GM13976 (cell line): ENCODE measurements at places on chromosomes 1 and 21.

DNA sequence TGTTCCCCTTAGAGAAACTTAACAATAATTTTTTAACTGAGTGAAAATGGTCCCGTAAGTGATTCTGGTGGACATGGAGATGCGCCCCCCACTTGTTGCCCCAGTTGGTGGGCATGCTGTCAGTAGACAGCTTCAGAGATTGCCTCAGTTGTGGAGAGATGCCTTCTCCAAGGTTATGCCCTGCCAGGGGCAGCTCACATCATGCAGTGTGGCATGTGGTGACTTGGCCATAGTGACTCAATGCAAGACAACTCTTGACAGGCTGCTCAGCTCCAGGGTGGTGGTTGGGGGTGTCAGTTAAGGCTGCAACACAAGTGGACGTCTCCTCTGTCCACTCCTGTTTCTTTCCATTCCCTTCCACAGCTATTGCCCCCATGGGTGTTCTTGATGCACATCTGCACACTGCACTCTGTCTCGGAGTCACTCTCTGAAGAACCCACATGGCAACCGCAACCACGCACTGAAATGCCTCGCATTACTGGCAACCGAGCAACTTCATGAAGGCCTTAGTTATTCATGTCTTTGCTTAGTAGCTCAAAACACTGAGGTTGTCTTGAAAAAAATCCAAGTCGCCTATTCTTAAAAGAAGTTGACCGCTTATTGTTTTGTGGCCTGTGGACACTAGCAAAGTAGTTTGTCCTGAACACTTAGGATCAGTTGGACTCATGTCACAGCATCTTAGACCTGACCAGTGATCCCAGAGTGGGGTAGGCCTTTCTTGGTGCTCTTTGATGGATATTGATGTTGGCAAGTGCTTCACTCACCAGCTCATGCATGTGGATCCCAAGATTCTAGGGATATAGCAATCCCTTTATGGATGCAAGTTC, 54.8 kb upstream of the USP1 start:
- no peak for DNase-seq

DNA sequence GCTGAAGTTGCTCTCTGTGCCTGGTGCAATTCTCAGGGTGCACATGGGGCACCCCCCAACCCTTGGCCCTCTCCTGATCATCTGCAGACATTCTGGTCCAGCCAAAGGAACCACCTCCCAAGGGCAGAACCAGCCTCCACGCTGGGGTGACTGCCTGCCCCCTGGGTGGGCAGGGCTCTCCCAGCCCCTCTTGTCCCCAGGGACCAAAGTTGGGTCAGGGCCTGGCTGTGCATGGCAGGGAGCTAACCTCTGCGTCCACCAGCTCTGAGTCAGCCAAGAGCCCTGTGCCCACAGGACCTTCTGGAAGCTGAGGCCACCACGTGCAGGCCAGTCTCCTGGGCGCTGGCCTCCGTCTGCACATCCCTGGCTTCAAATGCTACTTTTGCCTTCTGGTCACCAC, 101.9 kb downstream of the SIK1 start:
- DNase-seq: no peak

DNA sequence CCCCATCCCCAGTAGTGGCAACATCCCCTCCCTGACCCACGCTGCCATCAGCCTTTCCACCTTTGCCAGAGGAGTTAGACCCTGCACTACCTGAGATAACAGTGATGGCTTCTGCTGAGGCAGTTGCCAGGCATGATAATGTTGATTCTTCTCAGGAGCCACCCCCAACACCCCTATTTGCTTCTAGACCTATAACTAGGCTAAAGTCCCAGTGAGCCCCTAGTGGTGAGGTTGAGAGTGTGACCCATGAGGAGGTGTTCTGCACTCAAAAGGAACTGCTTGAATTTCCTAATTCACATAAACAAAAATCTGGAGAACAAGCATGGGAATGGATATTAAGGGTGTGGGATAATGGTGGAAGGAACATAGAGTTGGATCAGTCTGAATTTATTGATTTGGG, 159.6 kb upstream of the COL11A1 start:
- no peak for DNase-seq

- DNase-seq: no peak
Observed at GRCh38 chr1:25954282-25954938, 43.5 kb downstream of the PAFAH2 start.

GRCh38 chr1:192903142-192903541, 94.3 kb downstream of the RGS2 start:
- no peak for DNase-seq

DNA sequence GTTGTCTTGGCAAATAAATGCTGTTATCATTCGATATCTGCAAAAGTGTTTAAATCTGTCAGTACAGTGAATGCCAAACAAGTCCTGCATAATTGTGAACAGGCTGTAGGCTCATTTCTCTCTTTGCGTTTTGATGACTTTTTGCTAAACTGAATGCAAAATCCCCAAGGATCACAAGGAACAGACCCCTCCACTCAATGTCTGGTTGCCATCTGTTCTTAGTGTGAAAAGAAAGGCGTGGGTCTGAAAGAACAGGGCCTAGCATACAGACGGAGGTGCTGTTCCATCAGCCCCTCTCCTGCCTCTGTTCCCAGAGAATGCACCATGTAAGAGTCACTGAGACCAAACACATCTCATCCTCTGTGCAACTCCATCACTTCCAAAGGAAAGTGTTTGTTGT, 40.4 kb downstream of the EIF2B3 start:
- DNase-seq: no peak

GRCh38 chr1:160797271-160797709, 1.3 kb downstream of the LY9 start:
- peak; percentile 27 for DNase-seq

DNA sequence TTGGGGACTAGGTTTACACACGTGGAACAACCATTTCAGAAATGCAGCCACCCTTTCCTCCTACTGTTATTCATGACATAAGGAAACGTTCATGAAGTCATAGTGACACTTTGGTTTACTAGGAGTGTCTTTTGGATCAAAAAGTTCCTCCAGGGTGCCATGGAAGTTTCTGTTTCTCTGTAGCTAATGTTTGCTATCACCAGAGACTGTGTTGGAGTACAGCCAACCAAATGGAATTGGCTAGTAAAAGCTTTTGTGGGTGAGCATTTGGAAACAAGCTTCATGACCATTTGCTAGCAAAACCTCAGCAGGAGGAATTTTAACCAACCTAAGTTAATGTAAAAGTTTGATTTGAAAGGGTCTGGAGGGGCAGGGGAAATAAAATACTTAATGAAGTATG, 43.9 kb upstream of the ADGRL2 start:
- no peak for DNase-seq

DNA sequence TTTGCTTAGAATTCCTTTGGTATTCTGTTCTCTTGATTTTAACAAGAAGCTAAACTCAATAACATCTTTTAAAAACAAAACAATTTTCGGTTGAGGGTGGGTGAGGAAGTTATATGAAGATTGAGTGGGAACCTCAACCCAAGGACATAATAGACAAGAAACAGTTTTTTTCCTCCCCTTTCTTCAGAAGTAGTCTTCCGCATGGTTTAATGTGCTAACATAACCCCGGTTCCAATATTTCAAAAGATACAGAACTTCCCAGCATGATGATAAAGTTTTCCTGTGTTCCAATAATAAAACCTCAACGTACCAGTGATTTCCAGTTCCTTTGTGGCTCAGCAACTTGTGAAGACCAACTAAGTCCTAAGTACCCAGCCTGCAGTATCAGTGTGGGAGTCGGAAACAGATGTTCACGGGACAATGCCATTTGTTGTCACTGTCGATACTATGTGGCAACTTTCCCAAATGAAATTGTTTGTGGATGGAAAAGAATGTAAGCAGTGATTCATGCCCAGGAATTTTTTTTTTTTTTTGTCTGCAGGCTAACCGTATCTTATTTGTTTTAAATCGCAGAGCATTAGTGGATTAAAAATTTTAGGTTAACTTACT, 48.5 kb downstream of the NR5A2 start:
- DNase-seq: no peak
